ENCODE measurements at places on chromosomes 3 and 15.

DNA sequence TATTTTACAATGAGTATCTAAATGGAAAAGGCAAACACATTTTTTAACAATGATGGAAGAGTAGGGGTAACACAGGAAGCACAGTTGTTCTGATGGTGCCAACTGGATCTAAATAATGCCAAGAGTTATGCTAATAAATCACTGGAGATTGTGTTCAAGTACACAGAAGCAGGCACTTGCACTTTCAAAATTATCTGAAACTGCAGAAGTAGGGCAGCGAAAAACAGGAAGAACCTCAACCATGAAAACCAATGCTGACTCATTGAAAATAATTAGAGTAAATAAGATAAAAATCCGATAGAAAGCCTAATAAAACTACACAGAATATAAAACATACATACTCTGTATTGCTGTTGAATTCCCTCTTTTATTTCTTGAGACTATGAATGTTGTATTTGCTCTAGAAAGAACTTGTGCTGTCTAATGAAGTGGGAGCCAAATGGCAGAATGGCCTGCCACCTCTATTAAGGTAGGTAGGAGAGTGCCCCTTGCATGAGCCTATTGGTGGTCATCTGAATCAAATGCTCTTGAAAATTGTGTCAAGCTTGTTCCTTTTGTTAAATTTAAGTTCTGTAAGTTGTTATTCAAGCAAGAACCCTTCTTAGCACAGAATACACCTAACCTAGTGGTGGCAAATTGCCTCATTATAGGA, 93.7 kb downstream of the ABI3BP start:
- no peak for DNase-seq

- no peak for DNase-seq
These were observed 514.3 kb downstream of the PDCD6IP start for GRCh38 chr3:34312684-34313083.

DNA sequence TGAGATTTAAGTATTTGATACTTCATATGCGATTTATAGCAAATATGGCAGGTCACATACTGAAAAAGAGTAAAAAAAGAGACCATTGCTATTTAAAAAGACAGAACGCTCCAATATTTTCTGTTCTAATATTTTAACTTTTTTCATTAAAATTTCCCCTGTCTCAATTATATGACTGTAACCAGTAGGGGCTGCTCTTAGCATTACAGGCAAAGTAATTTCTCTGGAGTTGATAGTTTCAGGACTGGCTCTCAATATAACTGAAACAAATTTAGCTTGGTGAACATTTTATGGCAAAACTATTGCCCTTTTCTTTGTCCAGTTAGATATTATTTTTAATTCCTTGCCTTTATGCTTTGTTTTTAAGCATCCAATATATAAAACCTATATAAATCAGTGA, 286.3 kb upstream of the ROBO2 start:
- DNase-seq: no peak

DNA sequence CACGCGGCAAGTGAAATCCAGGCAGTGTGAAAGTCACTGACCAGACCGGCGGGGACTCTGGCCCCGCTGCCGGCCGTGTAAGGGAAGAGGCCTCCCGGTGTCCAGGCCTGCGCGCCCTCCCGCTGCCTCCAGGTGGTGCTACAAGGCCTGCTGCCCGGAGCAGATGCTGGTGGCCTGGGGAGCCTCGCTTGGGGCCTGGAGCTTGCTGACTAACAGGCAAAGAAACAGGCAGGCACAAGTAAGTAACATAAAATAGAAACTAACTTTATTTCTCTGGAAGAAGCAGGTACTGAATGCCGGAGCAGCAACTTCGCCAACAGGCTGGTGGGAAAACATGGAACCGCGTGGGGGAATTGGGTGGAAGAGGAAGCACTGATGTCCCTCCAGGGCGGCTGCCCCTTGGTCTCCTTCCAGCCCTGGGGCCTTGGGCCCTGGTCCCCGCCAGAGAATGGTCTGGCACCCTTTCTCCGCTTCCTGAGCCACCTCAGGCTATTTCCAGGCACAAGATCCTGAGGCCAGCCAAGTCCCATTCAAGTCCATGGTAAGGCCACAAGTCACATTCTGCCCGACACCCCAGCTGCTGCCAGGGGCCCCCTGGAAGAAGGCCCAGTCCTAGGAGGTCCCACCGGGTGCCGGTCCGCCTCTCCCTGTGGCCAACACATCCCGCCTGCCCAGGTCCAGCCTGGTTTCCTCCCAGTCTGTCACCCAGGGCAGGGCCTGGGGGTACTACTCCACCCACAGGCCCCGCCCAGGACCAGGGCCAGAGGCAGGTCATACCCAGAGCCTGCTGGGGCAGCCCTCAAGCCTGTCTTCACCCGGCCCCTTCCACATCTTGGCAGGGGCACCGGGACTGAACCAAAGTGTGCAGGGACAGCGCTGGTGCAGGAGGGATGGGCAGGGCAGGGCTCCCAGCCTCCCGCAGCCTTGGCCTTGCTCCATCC, 45.0 kb downstream of the TNK2 start:
- peak; percentile 73 for DNase-seq

GRCh38 chr15:77138167-77138522, 67.2 kb upstream of the TSPAN3 start:
- DNase-seq: no peak

DNA sequence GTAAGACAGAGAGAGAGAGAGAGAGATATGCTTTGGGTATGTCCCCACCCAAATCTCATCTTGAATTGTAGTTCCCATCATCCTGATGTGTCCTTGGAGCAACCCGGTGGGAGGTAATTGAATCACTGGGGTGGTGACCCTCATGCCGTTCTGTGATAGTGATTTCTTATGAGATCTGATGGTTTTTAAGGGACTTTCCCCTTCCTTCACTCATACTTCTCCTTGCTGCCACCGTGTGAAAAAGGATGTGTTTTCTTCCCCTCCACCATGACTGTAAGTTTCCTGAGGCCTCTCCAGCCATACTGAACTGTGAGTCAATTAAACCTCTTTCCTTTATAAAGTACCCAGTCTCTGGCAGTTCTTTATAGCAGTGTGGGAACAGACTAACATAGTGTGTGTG, 60.3 kb downstream of the EOMES start:
- no peak for DNase-seq

GRCh38 chr15:81516461-81516860, 142.4 kb upstream of the TMC3 start:
- no peak for DNase-seq

DNA sequence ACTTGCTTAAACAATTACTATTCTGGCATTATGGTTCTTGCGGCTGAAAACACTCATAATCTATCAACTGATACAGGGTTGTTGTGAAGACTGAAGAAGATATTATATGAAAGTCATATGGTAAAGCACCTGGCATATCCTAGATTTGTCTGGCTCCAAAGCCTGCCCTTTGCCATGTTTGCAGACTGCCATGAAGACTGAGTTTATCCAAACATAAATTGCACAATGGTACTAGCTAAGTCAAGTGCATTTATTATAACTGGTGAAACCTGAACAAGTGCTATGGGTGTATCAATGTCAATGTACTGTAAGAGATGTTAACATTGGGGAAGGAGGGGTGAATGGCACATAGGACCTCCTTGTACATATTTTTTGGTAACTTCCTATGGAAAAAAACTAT, 87.4 kb upstream of the MEX3B start:
- no peak for DNase-seq

GRCh38 chr3:9194509-9195184, 54.8 kb downstream of the SRGAP3 start:
- DNase-seq: no peak

- DNase-seq: no peak
These were observed 28.6 kb downstream of the SOX14 start for GRCh38 chr3:137792626-137793271.

- no peak for DNase-seq
These were observed 5.2 kb upstream of the SPINK8 start for GRCh38 chr3:48338635-48339034.

DNA sequence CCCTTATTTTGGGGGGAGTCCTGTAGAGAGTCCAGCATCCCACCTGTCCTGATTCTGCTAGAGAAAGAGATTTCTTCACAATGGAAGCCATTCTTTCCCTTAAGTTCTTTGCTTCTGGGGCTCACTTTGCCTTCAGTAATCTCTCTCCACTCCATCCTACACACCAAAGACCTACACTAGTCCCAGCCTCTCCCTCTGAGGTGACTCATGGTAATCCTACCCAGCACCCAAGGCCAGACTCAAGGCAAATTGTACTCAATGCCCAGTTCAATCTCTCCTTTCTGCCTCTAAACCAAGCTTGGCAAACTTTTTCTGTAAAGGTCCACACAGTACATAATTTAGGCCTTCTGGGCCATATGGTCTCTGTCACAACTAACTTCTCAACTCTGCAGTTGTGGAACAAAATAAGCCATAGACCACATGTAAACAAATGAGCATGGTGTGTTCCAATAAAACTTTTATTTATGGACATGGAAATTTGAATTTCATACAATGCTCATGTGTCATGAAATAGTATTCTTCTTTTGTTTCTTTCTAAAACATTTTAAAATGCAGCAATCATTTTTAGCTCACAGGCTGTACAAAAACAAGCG, 72.5 kb downstream of the MRPL46 start:
- DNase-seq: no peak

- DNase-seq: no peak
These were observed 105.9 kb upstream of the HERC1 start for GRCh38 chr15:63939531-63940130.

DNA sequence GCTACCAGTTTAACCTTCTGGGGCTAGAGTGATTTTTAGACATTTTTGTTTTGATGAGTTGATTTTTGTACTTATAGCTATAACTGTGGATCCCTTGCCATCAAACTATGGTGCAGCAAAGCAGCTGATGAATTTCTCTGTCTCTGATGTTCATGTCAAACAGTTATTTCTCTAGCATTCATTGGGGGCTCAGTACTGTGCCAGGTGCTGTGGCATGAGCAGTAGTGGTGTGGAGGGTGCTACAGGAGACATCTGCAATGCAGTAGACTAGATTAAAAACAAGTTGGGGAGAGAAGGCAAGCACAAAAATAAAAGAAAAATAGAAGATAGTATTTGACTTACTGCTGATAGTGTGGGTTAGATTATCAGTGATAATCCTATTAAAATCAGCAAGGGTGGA, 95.3 kb downstream of the AKAP13 start:
- DNase-seq: no peak

- no peak for DNase-seq
These were observed 1.6 kb downstream of the IL12A start for GRCh38 chr3:159989973-159990846.

DNA sequence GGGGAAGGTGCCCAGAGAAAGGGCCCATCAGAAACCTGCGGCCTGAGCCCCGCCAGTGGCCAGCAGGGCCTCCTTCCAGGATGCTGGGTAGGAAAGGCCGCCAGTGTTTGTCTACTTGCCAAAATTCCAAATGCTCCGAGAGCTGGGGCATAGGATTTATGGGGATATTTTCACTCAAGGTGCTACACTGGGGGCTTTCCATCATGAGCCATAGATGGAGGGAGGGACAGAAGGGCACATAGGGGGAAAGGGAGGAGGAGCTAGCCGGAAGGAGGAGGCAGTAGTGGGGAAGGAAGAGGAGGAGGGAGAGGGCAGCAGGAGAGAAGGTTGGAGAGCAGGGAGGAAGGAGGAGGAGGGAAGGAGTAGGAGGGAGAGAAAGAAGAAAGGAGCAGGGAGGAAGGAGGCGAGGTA, 494.7 kb upstream of the PROK2 start:
- DNase-seq: no peak

- DNase-seq: no peak
These were observed 52.9 kb downstream of the ZBTB38 start for GRCh38 chr3:141421186-141421585.

DNA sequence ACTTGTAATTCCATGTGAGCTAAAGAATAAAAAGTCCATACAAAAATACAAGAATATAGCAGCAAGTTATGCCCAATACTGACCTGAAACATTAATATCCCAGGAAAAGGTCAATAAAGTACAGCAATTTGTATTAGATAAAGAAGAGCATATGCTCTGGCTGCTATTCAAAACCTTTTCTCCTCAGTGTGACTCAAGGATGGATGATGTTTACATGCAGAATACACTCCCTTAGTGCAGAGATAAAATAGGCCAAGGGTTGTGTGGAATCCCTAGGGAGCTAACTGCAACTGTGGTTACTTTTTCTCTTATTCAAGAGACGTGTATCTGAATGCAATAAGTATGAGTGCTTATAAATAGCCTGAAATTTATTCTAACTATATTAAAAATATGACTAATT, 78.7 kb downstream of the SLC9A9 start:
- DNase-seq: no peak

GRCh38 chr15:65634356-65634755, 12.6 kb downstream of the SLC24A1 start:
- DNase-seq: no peak

GRCh38 chr3:16496408-16497222, 16.9 kb downstream of the RFTN1 start:
- DNase-seq: no peak

DNA sequence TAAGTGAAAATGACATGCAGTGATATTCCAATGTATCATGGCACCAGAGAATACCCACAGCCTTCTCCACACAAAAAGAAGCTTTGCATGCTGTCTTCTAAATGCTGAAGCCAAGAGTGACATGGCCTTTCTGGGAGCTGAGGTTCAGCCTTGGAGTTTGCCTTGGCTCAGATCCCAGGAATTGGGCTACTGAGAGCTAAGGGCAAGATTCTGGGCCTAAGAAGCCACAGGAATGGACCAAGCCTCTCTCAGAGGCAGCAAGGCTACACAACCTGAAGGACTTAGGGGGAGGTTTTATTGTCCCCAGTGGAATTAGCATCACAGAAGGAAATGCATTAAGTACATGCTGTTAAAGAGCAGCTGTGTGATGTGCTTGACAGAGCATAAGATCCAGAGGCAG, 1078.5 kb downstream of the TUSC7 start:
- no peak for DNase-seq

- DNase-seq: peak; percentile 30
These were observed 87.3 kb upstream of the C15orf61 start for GRCh38 chr15:67433495-67434099.

DNA sequence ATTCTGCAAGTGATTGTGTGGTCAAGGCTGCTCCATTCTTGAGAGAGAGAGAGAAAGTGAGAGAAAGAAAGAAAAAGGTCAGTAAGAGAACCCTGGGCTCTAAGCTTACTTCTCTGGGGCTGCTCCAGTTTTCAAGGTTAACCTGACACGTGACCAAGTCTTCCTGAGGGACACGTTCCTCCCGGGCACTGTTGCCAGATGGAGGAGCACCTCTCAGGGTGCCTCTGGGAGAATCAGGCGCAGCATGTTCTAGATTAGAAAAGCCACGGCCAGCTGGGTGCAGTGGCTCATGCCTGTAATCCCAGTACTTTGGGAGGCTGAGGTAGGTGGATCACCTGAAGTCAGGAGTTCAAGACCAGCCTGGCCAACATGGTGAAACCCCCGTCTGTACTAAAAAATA, 60.8 kb downstream of the ITGA11 start:
- DNase-seq: no peak

- no peak for DNase-seq
These were observed 504.0 kb downstream of the UNC13C start for GRCh38 chr15:54482251-54482650.
